ENCODE measurements at places on chromosomes 16 and 17.

DNA sequence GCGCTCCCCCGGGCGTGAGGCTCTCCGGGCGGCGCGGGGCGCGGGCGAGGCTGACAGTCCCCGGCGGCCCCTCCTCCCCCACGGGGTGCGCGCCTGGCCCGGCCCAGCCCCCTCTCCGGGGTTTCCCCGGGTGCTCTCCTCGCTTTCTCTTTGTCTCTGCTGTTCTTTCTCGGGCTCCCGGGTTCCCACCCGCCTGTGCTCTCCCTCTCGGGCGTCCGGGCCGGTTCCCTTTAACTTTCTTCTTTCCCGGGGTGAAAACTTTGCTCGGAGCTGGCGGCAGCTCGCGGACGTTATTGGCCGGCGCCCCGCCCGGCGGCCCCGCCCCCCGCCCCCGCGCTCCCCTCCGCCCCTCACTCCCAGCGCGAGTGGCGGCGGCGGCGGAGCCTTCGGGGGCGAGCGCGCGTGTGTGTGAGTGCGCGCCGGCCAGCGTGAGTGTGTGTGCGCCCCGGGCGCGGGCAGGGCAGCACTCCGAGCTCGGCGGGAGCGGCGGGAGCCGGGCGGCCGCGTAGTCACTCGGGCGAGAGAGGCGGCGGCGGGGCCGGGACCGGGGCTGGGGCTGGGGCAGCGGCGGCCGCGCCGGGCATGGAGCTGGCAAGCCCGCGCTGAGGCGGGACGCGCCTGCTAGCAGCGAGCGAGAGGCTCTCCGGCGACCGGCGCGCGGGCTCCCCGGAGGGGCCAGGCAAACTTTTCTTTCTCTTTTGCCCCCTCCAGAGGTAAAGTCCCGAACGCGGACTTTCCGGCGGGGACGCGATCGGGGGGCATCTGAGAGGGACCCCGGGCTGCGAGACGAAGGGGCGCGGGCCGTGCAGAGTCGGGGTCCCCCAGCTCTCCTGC is at the start of gene NTN1:
TSS of gene NTN1 (plus strand) at position 353 of the 834 bp plus-strand sequence. CDS start 864 bp downstream, outside the sequence.
- DNase-seq = no peak

GRCh38 chr16:20004931-20005330 is 68.8 kb downstream of the GPR139 start:
- no peak for DNase-seq

DNA sequence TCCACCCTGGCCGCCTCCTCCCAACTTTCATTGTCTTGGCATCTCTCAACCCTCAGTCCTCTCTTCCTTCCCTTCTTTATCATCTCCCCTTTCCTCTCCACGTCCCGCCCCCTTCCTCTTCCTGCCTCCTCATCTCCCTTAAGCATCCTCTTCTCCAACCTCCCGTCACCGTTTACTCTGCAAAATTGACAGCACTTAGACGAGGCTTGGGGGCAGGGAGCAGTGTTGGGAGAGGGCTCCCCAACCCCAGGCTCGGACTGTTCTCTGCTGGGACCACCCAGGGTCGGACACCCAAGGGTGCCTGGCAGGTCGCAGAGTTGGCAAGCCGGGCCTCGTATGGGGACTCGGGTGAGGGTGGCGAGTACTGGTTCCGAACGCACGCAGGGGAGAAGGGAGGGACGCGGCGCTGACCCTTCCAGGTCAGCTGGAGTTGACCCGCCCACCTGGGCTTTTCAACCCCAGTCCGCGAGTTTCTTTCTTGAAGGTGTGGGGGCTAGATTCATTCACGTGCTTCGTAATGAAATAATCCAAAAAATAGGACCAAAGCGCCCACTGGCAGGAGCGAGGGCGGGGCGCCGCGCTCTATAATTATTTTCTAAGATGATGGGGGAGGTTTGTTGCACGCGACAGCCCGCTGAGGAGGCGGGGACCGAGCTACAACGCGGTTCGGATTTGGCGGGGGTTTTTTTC is 775 bp upstream of the PAGR1 start:
- no peak for DNase-seq

DNA sequence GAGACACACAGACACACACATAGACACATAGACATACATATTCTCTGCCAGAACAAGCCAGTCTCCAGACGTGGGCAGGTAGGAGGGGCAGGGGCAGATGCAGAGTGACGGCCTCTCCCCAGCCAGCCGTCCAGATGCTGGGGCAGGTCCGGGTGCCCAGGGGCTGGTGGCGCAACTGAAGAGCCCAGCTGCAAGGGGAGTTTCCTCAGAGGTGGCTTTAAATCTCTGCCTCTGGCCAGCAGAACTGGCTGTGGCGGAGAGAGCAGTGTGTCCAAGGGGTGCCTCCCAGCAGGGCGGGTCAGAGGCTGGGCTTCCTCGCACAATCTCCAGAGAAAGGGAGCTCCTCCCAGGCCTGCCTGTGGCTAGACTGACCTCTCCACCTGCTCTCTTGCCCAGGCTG is 9.4 kb upstream of the GCGR start:
- DNase-seq = no peak

GRCh38 chr17:74569020-74570003 is 2.0 kb upstream of the CD300H start:
- no peak for DNase-seq

- DNase-seq = peak; percentile 69
These were observed 1.1 kb upstream of the SLC43A2 start for GRCh38 chr17:1629504-1630310.

- no peak for DNase-seq
These were observed 90.2 kb downstream of the SMG6 start for GRCh38 chr17:2213291-2213960.

DNA sequence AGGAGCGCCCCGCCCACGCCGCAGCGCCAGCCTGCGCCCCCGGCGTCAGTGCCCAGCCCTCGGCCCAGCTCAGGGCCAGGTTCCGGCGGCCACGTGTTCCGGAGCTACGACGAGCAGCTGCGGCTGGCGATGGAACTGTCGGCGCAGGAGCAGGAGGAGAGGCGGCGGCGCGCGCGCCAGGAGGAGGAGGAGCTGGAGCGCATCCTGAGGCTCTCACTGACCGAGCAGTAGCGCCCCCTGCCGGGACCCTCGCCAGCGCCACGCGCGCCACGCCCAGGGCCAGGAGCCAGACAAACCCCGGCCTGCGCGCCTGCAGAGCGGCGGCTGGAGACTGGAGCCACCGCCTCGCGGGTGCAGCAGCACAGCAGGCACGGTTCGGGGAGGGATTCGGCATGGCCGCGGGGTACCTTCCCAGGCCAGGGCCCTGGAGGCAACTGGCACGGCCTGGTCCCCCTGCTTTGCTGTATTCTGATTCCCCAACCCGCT is 9.3 kb downstream of the CORO6 start:
- peak; percentile 84 for DNase-seq

DNA sequence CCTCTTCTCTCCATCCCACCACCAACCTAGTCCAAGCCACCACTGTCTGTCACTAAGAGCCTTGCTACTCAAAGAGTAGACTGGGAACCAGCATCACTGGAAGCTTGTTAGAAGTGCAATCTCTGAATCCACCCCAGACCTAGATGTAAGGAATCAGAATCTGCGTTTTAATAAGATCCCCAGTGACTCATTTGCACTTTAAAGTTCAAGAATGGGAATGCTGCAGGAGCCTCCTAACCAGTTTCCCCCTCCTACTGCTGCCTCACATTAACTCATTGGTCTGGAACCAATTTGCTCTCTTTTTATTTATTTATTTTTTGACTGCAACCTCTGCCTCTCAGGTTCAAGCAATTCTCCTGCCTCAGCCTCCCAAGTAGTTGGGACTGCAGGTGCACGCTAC is 19.8 kb upstream of the LYRM9 start:
- no peak for DNase-seq

- no peak for DNase-seq
These were observed 53.9 kb upstream of the CHMP6 start for GRCh38 chr17:80937462-80938381.

- no peak for DNase-seq
These were observed 14.9 kb downstream of the ELAC2 start for GRCh38 chr17:13002761-13003453.

DNA sequence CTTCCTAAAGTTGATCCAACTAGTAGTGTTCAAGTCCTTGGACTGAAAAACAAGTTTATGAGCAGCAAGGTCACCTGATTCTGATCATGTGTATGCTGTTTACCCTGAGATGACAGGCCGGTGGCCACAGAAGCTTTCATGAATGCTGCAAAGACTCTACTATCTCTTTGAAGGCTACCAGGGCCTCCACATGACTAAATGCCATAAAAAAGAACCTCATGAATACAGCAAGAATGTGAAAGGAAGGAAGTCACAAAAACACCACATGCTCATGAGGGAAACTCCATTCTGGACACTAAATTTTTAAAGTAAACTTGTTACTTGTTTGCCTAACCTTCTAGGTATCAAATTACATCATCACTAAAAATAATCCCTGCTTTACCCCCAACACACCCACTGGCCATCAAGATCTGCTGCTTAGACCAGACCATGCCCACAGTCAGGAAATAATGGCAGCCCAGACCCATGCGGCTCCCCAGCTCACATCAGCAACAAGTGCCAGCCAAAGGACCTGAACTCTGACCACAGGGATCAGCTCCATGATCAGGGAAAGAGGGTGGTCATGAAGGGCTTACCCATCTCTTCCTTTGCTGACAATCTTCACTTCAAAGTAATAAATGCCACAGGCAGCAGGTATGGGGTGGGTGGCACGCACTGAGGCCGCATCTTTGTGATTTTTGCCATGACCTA is 1.4 kb downstream of the RANBP10 start:
- no peak for DNase-seq

GRCh38 chr16:4094127-4094773 is 22.0 kb downstream of the ADCY9 start:
- no peak for DNase-seq

GRCh38 chr16:88341551-88342290 is 41.0 kb upstream of the ZNF469 start:
- DNase-seq = no peak

- no peak for DNase-seq
These were observed 79.2 kb upstream of the RBL2 start for GRCh38 chr16:53355064-53355463.

- no peak for DNase-seq
These were observed 306.1 kb upstream of the XYLT1 start for GRCh38 chr16:17776888-17777287.

- DNase-seq = no peak
These were observed 26.3 kb upstream of the METRNL start for GRCh38 chr17:83053021-83053681.

DNA sequence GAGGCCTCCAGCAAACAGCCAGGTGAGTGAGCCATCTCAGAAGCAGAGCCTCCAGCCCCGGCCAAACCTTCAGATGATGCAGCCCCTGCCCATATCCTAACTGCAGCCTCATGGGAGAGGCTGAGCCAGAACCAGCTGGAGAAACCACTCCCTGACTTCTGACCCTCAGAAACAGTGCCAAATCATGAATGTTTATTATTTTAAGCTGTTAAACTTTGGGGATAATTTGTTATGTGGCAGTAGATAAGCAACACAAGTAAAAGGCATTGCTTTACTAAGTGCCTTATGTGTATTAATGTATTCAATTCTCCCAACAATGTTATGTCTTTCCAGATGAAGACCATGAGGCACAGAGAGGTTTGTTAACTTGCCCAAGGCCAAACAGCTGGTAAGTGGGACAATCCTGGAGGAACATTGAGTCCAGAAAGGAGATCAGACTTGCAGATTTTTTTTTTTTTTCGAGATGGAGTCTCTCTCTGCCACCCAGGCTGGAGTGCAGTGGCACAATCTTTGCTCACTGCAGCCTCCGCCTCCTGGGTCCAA is 59.6 kb downstream of the SOCS1 start:
- no peak for DNase-seq

- DNase-seq = no peak
These were observed 14.2 kb upstream of the SYT17 start for GRCh38 chr16:19153876-19154275.

GRCh38 chr17:64572682-64573154 is 65.9 kb downstream of the CEP95 start:
- DNase-seq = no peak

- DNase-seq = no peak
These were observed 4.7 kb upstream of the CUEDC1 start for GRCh38 chr17:57959929-57960328.

- DNase-seq = no peak
These were observed 202.4 kb downstream of the AXIN2 start for GRCh38 chr17:65359016-65359415.

- DNase-seq = no peak
These were observed 643 bp downstream of the NOTUM start for GRCh38 chr17:81960130-81960958.

DNA sequence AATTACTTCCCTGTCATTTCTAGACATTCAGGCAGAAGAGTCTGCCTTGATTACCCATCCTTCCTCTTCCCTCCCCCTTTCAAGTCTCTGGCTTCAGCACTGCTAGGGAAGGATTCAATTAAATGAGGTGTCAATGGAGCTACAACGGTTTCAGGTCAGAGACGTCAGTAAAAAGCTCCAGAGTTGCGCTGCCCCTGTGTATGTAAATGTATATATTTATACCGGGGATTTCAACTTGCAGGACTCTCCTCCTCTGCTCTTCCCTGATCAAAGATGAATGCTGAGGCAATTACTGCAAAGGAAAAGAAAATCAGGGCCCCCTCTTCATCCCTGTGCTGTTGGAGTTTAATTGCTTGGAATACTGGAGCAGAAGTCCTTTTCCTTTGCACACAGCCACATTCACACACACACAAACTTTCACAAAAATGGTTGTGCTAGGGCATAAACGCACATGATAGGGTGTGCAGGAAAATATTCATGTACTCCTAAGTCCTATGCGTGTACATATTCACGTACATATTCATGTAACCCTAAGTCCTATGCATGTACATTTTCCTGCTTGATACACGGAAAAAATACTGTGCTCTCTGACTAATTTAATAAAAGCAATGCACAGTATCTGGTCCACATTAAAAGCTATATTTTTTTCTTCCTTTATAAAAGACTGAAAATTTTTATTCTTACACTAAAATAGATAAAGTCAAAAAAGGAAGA is 129.7 kb upstream of the PMFBP1 start:
- no peak for DNase-seq

DNA sequence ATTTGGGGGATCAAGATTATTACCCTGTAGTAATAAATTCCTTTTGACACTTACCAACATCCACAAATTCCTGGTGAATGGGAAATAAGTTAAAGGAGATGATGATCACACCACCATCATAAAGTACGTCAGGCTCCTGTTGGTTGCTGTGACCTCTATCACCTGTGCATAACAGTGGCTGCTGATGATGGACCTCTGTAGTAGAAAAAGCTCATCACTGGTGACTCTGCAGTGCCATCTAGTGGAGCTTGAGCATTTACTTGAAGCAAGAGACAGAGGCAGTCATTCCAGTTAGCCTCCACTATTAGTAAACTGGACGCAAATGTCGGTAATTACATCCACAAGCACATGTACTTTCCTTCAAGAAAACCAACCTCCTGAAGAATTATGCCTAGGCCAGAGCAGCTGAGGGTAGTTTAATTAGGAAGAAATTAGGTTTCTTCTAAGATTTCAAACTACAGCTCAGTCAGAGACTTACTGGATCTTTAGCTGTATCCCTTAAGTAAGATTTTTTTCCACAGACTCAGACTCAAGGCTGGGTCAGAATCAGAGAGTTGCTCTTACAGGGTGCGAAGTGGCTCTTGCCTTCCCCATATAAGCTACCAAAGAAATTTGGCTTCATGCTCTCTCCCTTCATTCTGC is 39.3 kb downstream of the CYB561 start:
- DNase-seq = no peak

- DNase-seq = no peak
These were observed 107.0 kb upstream of the CACNG5 start for GRCh38 chr17:66727634-66728570.

GRCh38 chr16:72469932-72470331 is 298.0 kb upstream of the PMFBP1 start:
- DNase-seq = no peak

Data from activated CD4-positive, CD25-positive, alpha-beta regulatory T cell (primary cell).